IMR-90 (cell line): ENCODE measurements at places on chromosomes 11 and 22. TPM values are rescaled to one million over a fixed set of nuclear protein-coding genes. Genes with fewer than 3 reads are reported as not detected.

- no peak for DNase-seq
Measured at GRCh38 chr11:130089674-130090073, 20.0 kb downstream of the APLP2 start.

DNA sequence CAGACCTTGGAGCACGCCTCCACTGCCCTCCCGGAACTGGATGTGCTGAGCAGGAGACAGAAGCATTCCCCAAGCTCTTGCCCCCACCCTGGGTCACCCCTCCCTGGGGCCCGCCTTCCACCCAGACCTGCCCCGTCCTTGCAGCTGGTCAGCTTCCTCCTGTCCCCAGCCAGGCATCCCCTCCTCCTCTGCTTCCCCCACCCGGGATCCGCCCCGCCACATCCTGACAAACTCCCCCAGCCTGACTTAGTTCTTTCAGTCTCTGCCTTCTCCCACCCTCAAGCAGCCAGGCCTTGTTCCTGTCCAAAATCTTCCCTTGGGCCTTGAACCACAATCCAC, 1.1 kb upstream of the PLXNB2 start:
- peak; percentile 40 for DNase-seq

- no peak for DNase-seq
Measured at GRCh38 chr22:33504941-33505625, 415.2 kb downstream of the LARGE1 start.

DNA sequence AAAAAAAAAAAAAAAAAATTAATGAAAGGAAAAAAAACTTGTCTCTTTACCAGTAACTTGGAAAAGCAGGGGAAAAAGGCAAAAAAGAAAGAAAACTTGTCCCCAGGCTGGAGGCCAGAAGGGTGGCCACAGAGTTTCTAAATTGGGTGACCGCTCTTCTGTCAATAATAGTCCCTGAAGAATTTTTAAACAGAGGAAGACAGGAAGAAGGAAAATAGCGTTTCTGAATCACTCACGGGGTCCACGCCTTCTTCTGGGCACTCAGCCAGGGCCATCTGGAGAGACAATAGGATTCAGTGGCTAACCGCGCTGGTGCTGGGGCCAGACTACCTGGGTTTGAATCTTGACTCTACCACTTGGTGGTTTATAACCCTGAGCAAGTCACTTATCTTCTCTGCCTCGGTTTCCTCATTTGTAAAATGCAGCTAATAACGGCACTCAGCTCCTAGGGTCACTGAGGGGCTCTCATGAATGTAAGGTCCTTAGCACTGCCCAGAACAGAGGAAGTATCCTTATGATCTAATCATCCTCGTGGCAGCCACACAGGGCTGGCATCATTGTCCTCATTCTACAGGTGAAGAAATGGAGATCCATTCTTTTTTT, 7.0 kb downstream of the C11orf86 start:
- peak; percentile 91 for DNase-seq

GRCh38 chr11:130434521-130435223, 6.3 kb upstream of the ADAMTS8 start:
- DNase-seq: peak; percentile 82

DNA sequence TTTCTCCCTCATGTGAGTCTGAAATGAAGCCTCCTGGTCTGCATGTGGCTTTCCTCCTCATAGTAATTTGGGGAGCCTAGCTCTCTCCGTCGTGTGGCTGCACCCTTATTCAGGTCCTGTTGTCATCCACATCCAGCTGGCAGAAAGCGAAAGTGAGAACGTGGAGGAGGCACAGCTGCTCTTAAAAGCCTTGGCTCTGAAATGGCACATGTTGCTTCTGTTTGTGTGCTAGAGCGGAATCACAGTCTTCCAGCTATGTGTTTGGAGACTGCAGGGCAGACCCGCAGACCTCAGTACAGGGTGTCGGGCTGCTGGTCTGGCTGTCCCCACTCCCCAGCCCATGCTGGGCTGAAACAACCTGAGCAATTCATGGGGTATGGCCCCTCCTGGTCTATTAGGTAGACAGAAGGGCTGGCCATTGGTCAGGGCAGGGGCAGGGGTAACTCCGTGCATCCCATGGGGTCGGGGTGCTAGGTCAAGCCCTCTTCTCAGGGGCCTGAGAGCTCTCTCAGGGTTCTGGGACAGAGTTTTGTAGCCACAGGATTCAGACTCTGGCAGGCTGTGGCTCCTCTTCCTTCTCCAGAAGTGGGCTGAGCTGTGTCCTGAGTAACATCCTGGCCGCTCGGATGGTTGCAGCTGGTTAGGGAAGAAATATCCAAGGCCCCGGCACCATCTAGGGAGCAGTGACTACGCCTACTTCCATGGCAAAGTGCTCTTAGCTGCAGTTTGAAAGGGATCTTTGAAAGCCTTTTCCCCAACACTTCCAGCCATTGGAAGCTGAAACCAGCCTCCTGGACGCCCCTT, 50.6 kb downstream of the C11orf96 start:
- peak; percentile 53 for DNase-seq

DNA sequence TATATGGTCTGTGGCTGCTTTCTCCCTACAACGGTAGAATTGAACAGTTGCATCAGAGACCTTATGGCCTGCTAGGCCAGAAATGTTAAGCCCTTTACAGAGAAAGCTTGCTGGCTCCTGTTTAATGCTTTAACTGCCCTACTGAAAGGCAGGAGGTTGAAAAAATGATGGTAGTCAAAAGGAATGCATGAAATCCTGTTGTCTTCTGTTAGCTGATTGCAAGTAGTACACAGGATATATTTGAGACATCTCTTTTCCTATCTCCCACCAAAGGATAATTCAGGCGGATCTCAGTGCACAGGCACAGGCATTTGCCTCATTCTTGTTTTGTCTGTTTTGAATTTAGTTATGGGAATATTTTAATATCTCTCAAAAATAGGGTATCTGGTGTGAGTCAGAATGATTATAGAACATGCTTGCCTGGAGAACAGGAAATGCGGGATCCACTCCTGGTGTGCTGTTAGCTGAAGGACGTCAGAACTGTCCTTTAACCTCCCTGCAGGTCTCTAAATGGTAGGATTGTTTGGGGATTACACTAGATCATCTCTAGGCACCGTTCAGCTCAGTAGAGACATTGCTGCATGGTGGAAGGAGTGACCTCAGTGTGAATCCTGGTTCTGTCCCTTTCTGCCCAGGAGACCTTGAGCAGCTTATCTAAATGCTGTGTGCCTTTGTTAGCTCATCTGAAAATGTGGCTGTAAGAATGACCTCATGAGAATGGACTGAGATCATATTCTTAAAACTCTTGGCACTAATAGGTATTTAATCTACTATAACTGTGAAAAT, 49.5 kb downstream of the PACS1 start:
- peak; percentile 94 for DNase-seq

GRCh38 chr11:134082990-134083389, 14.1 kb downstream of the JAM3 start:
- DNase-seq: no peak

GRCh38 chr11:61699737-61700160, 19.6 kb downstream of the DAGLA start:
- no peak for DNase-seq

GRCh38 chr11:48078689-48079088, 98.3 kb downstream of the PTPRJ start:
- peak; percentile 19 for DNase-seq

- DNase-seq: peak; percentile 62
Measured at GRCh38 chr11:103659743-103660142, 376.7 kb upstream of the DDI1 start.

DNA sequence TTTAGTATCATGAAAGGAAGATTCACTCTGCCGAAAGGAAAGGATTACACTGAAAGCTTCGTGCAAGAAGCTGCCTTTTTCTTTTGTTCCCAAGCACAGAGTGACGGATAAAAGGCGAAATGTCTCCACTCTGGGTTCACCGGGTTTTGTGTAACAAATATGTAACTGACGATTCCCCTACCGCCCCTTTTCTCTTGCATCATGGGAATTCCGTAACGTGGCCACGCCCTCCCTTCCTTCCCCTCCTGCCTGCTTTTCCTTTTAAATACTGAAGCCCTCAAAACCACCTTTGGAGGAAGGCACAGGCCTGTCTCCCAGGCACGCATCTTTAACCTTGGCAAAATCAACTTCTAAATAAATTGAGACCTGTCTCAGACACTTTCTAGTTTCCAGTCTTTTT, 16.4 kb upstream of the TESMIN start:
- no peak for DNase-seq

GRCh38 chr11:25180187-25180586, 683.3 kb downstream of the LUZP2 start:
- DNase-seq: no peak

DNA sequence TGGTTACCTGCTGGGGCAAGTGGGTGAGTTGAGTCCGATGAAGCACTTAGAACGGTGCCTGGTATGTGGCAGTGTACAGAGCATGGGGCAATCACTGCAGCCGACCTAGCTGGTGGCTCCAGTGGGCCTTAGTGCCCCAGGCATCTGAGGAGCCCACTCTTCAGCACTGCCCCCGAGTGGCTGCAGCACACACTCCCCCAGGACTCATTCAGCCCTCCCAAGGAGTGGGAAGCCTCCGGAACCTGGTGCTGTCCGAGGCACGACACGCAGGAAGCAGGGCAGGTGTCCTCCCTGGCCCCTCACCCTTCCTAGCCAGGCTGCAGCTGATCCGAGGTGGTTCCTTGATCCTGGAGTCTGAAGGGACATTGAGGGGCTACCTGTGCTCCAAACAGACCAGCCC, 42.4 kb upstream of the PRODH start:
- DNase-seq: no peak

GRCh38 chr11:25742800-25743199, 589.1 kb upstream of the ANO3 start:
- no peak for DNase-seq

- no peak for DNase-seq
Measured at GRCh38 chr22:48459859-48460823, 1367.5 kb downstream of the BRD1 start.

DNA sequence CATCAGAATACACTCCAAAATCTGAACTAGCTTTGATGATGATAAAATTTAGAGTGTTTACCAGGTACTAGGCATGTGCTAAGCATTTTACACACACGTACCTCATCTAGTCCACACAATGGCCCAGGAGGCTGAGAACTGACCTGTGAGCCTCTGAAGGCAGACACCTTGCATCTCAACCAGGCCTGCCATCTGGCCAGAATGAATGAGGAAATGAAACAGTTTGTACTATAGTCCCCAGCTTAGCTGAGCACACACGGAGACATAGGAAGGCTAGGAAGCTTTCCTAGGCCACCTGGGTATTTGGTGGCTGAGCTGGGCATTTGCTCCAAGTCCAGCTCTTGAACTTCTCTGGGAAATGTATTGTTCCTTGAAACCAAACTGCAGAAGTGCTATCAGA, 6.9 kb upstream of the SHANK3 start:
- DNase-seq: no peak

DNA sequence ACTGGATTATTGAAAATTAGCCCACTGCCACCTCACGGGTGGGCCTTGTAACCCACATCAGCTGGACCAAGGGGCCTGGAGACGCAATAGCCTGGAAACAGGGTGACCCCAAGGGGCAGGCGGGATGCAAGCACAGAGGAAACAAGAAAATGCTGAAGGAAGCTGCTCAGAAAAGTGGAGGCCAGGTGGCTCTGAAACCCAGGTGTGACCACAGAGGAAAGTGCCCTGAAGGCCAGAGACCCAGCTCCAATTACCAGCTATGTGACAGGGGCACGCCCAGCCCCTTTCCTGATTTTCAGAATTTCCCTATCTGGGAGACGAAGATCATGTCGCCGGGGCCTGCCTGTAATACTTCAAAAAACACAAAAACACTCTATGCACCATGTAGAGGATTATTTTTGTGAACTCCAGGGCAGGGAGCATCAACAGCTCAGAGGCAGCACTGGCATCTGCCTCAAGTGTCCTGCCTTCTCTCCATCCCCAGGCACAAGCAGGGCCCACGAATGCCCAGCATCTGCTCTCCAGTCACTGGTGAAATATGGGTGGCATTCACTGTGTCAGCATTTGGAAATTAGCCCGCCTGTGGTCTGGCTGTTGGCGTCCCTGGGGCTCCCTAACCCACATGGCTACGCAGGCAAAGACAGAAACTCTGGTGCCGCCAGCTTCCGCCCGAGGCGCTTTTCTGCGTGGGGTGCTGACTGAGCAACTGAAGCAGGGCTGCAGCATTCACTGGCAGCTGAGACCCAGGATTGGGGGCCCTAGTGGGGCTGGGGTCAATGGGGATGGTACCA, 6.3 kb downstream of the KCNJ1 start:
- peak; percentile 7 for DNase-seq

OR11H1 gene
- not detected in 2 replicates for total RNA-seq

POU2AF2 gene
- not detected in 2 replicates for total RNA-seq

SPDYC gene
- total RNA-seq: not detected in 2 replicates

JOSD1 gene
- total RNA-seq: 32.5 and 35.8 TPM in 2 replicates

MRPL40 gene
- total RNA-seq: 37.5 and 48.9 TPM in 2 replicates

HORMAD2 gene
- total RNA-seq: not detected in 2 replicates

AIFM3 gene
- total RNA-seq: under 0.01 and 0.18 TPM in 2 replicates

VWCE gene
- total RNA-seq: under 0.01 and 0.28 TPM in 2 replicates

GLYATL2 gene
- total RNA-seq: 0.36 and 0.56 TPM in 2 replicates
